Ammon's horn (tissue), 1 donor: ENCODE measurements at places on chromosomes 2 and 18.

DNA sequence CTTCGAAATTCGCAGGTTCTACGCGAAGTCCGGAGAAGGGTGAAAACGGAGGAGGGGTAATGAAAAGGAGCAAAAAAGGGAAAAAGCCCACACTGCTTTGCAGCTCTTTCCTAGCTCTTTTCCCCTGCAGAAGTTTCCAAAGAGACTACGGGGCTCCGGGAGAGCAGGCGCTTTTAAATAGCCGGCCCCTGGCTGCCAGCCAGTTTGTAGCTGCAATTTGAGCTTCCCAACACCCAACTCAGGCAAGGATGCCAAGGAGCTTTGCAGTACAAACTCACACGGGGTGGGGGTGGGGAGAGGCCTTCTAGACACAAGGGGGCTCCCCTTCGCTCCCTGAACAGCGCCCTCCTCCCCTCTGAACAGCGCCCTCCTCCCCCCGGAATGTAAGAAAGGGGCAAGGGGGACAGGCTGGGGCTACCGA is at the start of gene IGFBP5:
IGFBP5 (minus strand) TSS at position 149 of the 421 bp plus-strand sequence. CDS start 774 bp downstream, outside the sequence.
- DNase-seq: peak; percentile 66

DNA sequence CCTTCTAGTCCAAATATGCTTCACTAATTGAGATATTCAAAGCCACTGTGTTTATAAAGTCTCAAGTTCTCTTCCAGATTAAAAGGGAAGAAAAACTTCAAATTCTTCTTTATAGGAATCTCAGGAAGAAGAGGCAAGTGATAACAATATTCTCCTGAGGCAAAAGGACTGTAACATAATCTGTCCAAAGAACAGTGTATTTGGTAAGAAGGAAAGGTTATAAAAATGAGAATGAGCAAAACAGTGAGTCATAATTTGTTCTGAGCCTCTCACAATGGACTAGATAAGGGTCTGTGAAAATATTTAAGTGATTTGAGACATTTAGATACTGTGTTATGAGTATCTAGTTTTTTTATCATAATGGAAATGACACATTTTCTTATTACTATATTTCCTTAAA is 44.3 kb downstream of the SNRPD1 start:
- DNase-seq: no peak

- DNase-seq: no peak
Observed at GRCh38 chr18:75782826-75783225, 355.3 kb upstream of the SMIM21 start.

DNA sequence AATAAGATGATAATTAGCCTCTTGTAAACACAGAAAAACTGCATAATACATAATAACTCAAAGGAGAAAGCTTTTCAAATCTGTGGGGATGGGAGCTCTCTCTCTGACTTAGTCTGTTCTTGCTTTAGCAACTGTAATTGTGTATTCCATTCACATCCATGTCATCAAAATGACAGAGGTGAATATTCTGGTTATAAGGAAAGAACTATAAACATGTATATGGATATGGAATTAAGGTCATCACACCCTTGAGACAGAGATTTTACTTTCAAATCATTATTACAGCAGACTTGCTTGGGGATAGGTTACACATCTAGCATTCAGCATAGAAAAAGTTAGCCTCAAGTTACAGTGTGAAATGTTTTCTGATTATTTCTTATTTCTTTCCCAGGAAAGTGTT is 497.7 kb downstream of the LRP1B start:
- no peak for DNase-seq

DNA sequence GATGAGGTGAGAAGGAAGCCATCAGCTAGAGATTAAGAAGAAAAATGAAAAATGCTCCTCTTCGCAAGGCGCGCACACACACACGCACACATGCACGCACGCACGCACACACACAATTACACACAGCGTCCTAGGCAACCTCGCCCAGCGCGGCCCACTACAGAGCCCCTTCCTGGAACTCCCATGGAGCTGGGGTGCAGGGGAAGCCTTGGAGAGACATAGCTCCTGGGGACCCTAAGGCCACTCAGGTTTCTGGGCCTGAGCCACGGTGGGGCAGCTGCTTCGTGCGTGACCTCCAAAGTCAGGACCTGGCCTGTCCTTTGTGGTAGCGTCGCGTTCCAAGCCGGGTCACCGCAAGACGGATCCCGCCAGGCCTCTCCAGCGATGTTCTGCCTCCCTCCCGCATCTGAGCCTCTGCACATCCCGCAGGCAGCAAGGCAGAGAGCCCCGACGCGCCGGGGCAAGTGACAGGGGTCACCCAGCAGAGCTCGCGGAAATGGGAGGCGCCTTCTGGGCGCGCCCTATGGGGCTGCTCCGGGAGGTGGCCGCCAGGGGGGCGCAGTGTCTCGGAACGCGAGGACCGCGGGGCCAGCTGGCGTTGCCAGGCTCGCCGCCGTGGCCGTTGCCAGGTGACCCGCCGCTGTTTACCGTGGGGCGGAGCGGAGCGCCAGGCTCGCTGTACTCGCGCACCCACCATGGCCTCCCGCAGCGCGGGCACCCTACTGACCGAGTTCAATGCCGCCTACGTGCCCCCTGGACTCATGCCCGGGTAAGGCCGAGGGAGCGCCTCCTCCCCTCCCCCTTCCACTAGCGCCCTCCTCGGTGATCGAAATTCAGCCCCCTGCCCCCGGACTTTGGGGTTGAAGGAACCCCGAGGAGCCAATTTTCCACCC is 79.0 kb downstream of the CIB4 start:
- no peak for DNase-seq

DNA sequence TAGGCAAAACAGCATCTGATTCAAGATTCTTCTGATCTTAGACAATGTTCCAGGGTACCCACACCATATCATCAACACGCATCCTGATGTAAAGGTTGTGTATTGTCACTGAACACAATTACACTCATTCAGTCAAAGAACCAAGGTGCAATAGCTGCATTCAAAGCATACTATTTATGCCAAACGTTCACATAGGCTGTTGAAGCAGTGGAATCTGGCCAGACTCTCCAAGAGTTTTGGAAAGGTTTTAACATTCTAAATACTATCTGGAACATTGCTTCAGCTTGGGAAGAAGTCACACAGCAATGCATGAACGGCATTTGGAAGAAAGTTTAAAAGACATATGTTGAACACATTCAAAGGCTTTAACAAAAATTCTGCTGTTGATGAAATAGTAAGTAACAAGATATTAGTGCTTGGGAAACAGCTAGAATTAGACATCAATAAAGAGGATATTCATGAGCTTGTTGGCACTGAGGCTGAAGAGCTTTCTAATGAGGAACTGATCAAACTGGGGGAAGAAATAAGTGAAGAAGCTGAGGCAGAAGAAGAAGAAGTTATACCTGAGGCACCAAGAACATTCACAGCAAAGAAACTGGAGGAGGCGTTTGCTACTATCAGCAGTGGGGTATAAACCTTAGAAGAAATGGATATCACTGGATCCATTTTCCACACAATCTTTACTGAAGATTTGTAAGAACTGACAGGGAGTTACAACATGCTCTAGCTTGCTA is 47.6 kb upstream of the MSH6 start:
- DNase-seq: no peak

- no peak for DNase-seq
Observed at GRCh38 chr2:234426616-234427015, 70.3 kb downstream of the ARL4C start.

DNA sequence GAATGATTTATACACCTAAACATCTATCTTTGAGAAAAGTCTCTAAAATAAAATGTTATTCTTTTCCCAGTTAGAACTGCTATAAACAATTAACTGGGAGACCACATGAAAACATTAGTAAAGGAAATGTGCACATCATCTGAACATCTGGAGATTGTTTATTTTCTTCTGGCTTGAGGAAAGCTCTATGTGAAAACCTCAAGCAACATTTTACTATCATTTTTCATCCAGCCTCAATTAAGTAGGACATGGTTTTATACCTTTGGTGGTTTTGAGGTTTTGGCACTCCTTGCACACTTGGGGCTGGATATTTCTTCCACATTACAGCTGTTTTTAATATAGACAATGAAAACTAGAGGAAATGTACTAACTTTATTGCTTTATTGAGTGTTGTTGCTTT is 609.5 kb upstream of the SLC8A1 start:
- DNase-seq: no peak

DNA sequence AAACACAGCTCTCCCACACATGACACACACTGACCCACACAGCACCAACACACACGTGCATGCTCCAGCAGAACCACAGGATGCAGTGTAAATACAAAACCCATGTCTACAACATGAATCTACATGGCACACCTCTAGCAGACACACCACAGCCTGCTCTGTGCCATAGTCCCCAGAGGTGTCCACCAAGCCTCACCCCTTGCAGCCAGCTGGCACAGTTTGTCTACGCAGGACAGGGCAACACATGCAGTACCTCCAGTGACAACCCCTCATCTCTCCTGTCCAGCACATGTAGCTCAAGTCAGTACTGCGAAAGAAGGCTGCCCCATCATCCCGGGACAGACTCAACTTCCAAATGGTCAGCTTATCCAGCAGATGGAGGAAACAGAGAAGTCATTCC is 18.9 kb downstream of the CELF4 start:
- DNase-seq: no peak

- no peak for DNase-seq
Observed at GRCh38 chr2:45105050-45105582, 95.9 kb upstream of the SIX2 start.

- DNase-seq: no peak
Observed at GRCh38 chr2:28365158-28365557, 27.5 kb upstream of the FOSL2 start.

GRCh38 chr2:21175895-21176646 is 52.3 kb downstream of the TDRD15 start:
- peak; percentile 43 for DNase-seq

DNA sequence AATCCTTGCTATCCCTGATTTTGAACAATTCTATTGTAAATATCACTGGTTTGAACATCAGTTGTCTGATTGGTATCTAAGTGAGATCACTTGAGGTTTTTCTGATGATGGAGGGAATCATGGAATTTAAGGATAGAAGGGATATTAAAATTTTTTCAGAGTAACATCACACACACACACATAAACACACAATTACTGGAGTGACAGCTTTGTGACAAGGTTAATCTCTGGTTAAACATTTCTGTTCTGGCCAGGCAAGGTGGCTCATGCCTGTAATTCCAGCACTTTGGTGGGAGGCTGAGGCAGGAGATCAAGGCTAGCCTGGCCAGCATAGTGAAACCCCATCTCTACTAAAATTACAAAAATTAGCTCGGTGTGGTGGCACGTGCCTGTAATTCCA is 85.3 kb downstream of the SOCS6 start:
- no peak for DNase-seq

GRCh38 chr2:55047677-55048299 is 2.5 kb downstream of the RTN4 start:
- peak; percentile 71 for DNase-seq

DNA sequence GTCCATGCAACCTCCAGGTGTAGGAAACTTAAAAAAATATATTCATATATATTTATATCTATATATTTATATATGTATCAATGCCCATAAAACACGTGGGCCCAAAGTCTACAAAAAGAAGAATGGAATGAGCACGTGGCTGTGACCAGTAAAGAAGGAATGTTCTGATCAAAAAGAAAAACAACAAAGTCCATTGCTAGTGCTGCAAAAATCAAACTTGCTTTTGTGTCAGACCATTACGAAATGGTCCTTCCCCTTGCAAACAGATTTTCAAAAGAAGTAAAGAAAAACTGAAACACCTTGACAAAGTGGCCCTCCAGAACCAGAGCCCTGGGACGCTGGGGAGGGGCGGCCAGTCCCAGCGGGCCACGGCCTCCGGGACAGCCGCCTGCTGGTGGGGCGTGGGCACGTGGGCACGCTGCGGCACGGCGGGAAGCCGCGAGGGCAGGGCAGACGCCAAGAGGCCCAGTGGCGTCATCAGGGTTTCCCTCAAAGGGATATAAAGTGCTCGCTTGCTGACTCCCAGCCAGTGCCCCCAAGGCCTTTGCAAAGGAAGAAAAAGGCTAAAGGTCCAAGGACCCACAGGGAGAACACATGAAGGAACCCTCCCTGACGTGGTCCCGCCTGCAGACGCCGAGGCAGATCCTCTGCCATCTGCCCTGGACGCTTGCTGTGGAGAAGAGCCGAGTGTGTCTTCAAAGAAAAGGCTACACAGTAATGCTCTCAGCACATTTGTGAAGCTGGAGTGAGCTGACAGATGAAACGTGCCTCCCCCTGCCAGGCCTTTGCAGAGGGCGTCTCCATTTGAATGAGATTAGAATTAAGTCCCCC is 201.8 kb downstream of the TWIST2 start:
- no peak for DNase-seq

- no peak for DNase-seq
Observed at GRCh38 chr18:63312737-63313395, 6.7 kb downstream of the BCL2 start.

DNA sequence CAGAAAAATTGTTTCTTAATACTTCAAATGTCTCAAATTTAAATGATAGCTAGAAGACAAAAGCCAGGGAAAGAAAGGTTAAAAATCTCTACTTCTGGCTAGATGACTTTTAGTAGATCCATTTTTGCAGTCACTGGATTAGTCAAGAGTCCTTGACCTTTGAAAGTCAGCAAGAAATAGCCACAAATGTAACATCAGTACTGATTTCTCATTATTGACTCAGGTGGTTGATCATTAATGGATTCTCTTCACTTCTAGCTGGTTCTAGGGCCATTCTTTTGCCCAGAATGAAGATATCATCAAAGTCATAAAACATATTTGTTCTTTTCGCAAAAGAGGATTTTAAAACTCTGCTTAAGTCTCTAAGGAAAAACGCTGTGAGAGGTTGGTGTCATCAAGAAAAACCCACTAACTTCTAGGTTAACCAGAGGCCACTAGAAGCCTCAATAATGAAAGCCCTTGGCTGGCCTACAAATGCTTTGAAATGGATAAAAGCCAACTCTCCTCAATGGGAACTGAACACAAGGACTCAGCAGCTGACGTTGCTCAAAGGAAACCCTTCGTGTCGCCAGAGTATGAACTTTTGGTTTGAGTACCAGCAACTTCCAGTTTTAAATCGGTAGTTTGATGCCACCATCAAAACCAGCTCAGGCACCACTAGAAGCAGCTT is 66.3 kb downstream of the IRS1 start:
- no peak for DNase-seq

- no peak for DNase-seq
Observed at GRCh38 chr2:28398101-28398834, 5.6 kb downstream of the FOSL2 start.

GRCh38 chr18:37385846-37386778 is 179.5 kb downstream of the CELF4 start:
- DNase-seq: no peak

GRCh38 chr2:168910330-168910729 is 9.2 kb downstream of the G6PC2 start:
- DNase-seq: no peak

DNA sequence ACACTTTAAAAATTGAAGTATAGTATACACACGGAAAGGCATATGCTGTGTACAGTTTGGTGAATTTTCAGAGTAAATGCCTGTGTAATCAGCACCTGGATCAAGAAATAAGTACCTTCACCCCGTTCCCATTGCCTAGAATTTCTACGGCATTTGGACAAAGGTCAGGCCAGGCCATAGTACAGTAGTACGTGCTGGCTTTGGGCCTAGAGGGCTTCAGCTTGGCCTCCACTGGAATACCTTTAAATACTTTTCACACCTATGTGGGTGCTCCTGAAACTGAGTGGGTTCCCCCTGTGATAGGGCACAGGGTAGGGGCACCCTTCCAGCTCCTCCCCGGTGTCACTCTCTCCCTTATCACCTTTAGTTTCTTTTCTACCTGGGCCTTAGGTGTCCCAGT is 26.5 kb downstream of the TET3 start:
- DNase-seq: no peak
